ENCODE measurements at places on chromosomes 7 and 10. TPM values are rescaled to one million over a fixed set of nuclear protein-coding genes. Genes with fewer than 3 reads are reported as not detected.

The MAT1A gene
- 1.7 TPM for total RNA-seq

The GJD4 gene
- not detected for total RNA-seq

The ZNF365 gene
- total RNA-seq: 2.6 TPM

The DNAJC30 gene
- 2.7 TPM for total RNA-seq

The ITGB8 gene
- total RNA-seq: 107 TPM

DNA sequence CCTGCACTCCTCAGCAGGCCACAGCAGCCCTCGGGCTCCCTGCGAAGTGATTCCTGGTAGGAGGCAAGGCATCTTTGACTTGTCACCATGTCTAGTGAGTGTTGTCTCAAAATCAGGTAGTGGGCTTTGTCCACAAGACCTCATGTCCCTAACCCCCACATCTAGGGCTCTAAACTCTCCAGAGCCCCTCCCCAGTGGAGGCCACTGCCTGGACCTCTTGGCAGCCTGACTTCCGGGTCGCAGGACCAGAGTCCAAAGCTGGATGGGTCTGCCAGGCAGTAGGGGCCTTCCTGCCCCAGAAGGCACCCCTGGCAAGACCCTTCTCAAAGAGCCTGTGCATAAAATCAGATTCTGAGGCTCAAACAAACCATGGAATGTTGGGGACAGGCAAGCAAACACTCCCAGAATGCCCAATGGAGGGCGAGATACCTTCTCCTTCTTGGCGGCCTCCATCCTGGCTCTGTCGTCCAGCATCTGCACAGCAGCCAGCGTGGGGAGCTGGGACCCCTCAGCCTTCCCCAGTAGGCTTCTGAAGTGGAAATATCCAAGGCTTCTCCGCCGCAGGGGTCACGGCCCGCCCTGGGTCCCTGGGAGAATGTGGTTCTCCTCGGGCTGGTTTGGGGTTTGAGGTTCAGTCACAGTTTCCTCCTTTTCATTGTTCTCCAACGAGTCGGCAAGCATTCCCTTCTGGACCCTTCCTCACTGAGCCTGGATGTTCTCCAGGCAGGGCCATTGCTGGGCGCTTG, 586 bp downstream of the GCK start:
- no peak for DNase-seq

DNA sequence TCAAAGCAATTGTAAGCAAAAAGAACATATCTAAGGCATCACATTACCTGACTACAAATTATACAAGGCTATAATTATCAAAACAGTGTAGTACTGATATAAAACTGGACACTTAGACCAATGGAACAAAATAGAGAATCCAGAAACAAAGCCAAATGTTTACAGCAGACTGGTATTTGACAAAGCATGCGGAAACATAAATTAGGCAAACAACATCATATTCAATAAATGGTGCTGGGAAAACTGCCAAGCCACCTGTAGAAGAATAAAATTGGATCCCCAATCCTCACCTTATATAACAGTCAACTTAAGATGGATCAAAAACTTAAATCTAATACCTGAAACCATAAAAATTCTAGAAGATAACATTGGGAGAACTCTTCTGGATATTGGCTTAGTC, 240.8 kb upstream of the POM121L12 start:
- no peak for DNase-seq

DNA sequence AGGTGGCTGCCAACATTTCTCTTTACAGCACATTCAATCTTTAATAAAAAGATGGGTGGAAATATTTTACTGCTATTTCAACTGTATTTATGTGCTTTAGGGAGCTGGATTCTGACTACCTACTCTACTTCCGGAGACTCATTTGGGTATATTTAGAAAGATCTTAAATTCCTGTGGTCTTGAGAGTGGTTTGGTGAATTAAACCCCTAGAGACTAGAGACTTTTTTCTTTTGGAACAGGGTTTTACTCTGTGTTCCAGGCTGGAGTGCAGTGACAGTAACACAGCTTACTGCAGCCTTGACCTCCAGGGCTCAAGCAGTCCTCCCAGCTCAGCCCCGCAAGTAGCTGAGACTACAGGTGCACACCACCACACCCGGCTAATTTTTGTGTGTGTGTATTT, 79.0 kb upstream of the HABP2 start:
- peak; percentile 45 for DNase-seq

All from H4 (cell line).